NCI-H2107 (cell line): ENCODE measurements at places on chromosomes 7 and 10.

DNA sequence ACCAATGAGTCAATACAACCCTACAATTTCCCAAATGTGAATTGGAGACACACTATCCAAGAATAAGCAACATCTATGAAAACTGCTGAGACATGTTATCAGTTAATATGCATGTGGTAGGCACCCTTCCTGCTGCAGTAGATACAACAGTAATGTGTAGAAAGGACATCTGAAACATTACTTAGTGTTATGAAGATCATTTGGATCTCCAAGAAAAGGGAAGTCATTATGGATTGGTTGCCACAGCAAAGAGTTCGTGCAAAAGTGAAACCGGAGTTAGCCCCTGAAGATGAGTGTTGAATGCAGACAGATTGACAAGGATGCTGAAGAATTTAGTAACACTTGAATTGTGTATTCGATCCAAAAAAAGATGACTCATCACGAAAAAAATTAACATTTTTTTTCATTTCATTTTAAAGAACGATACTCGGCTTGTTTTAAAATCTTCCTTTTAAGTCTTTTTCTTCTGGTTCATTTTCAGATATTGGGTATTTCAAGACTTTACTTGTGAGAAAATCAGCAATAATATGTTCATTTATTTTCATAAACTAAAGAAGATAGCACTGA is 322.4 kb upstream of the KLF6 start:
- DNase-seq, result no peak

- DNase-seq, result no peak
These were observed 42.0 kb downstream of the VWA2 start for GRCh38 chr10:114281006-114281405.

DNA sequence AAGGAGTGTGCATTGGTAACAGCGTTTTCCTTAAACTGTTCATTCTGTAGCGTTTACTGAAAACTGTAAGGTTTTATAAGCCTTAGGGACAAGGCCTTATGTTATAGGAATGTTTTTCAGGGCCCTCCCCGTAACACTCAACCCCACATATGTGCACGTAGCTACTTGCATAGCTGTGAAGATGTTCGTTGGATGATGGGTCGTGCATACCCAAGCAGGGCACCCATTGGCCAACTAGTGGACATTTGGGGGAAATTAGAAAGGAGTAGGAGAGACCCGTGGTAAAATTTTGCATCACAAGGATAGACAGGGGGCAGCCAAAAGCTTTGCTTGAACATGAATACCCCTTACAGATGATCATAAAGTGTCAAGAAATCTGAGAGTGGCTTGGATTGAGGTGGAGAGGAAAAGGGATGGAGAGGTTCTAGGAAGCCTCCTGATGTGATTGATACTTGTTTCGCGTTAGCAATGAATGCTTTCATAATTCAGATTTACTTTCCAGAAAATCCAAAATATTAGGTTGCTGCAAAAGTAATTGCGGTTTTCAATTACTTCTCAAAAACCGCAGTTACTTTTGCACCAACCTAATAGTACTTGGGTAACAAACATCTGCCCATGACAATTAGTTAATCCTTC is 878 bp downstream of the SEC61A2 start:
- no peak for DNase-seq

DNA sequence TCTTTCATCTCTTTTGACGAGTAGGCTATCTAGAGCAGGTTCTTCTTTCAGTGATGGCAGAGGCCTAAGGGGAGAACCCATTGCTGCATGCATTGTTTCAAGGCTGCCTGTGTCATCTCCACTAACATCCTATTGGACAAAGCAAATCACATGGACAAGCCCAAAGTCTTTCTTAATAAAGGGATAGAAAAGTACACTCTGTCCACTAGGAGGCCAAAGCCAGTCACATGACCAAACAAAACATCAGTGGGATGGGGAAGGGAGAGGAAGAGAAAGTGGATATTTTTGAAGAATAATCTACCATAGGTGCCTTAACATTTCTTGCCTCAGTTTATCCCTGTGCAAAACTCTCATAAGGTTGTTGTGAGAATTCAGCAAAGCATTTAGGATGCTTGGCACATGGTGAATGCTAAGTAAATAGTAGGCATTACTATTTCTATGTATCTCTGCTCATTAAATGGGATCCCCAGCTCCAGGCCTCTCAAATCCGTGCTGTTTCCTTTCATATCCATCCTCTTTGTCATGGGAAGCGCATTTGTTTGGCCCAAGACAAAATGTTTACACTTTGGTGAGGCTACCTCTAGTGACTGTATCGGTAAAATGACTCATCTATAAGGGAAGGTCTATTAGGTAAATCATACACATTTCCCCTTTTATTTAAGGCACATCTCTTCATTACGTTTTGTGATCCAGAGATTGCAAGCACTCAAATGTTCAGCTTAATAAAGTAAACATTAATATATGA is 16.7 kb upstream of the CADPS2 start:
- DNase-seq, result no peak

DNA sequence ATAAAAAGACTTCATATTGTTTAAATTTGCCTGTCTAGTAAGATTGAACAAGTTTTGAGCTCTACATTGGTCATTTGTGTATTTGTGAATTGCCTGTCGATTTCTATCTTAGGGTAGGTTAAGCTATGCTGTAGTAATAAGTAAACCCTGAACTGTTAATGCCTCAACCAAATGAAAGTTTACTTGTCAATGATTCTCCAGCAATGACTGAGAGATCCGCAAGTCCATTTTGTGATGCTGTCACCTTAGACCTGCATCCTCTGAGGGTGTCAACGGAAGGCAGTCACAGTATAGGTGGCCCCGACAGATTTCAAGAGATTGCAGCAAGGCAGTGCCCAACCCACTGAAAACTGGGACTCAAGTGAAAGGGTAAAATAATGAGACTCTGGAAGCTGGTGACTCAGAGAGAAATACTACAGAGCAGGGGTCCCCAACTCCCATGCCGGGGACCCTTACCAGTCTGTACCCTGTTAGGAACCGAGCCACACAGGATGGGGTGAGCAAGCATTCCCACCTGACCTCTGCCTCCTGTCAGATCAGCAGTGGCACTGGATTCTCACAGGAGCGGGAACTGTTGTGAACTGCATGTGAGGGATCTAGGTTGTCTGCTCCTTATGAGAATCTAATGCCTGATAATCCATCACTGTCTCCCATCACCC is 10.8 kb upstream of the PHYH start:
- no peak for DNase-seq

DNA sequence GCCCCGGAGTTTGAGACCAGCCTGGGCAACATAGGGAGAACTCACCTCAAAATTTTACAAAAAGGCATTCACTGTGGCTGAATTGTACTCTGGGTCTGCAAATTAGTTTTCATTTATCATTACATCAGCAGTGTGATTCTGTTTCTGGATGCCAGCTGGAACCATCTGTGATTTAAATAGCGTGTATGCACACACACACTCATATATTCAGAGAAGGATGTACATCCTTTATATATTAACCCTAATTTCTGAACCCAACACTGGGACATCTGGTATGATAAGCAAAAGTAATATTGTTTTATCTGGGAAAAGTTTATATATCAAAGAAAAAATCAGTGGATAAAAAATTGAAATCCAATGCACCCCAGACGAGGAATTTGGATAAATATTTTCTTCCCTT is 33.8 kb upstream of the LYZL1 start:
- no peak for DNase-seq

- no peak for DNase-seq
These were observed 225.5 kb downstream of the DOCK4 start for GRCh38 chr7:111980725-111981124.

DNA sequence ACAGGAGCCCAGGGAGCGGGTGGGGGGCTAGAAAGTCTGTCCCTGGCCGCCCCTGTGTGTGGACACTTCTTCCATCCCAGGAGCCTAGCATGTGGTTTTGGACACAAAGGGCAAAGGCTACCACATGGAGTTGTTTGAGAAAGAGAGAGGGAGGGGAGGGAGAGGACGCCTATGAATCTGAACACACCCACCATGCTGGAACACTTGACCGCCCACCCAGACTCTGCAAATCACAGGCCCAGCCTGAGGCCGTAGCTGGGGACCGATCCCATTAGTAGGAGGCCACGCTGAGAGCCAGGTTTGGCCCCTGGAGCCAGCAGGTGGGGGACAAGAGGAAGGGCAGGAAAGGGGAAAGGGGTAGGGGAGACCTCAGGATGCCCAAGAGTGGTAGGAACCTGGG is 39.6 kb downstream of the ADAMTS14 start:
- no peak for DNase-seq

DNA sequence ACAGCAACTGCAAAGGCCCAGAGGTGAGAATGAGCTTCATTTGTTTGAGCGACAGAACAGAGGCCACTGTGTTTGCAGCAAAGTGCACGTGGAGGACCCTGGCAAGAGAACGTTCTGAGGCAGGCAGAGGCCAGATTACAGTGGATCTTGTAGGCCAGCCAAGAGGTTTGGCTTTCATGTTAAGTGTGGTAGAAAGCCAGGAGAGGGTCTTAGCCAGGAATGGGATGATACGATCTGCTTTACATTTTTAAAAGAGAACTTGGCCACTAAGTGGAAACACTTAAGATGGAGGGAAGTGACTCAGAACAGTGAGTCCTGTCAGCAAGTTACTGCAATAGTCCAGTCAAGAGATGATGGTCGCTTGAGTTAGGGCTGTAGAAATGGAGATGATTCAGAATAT is 4.6 kb downstream of the CCDC136 start:
- no peak for DNase-seq

GRCh38 chr10:16689227-16689626 is 128.0 kb downstream of the RSU1 start:
- no peak for DNase-seq

DNA sequence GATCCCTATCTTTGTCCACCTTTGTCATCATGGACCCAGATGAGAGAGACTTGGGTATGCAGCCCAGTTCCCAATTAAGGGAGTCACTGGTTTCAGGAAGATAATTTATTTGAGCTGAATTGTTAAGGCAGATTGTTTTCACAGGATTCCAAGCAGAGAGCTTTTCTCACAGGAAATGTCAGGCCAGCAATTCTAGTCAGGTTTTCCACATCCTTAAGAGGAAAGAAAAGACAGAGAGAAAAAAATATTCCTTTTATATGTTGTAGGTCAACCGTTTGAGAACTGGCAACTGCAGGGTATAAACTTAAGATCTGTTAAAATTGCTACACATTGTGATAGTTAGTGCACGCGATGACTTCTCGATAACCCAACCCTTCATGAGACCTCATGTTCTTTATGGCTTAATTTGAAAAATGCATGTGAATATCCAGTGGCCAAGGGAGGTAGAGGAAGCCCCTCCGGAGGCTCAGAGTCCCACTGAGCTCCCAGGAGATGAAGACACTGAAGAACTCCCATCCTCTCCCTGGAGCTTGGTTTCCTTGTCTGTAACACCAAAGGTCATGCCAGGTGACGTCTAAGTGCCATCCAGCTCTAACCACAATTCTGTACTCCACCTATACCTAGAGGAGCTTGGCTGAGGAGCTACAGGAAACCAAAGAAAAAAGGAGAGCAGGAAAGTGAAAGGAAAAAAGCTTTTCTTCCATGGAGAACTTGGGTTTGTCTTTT is 45.6 kb downstream of the MINDY4 start:
- DNase-seq, result no peak

DNA sequence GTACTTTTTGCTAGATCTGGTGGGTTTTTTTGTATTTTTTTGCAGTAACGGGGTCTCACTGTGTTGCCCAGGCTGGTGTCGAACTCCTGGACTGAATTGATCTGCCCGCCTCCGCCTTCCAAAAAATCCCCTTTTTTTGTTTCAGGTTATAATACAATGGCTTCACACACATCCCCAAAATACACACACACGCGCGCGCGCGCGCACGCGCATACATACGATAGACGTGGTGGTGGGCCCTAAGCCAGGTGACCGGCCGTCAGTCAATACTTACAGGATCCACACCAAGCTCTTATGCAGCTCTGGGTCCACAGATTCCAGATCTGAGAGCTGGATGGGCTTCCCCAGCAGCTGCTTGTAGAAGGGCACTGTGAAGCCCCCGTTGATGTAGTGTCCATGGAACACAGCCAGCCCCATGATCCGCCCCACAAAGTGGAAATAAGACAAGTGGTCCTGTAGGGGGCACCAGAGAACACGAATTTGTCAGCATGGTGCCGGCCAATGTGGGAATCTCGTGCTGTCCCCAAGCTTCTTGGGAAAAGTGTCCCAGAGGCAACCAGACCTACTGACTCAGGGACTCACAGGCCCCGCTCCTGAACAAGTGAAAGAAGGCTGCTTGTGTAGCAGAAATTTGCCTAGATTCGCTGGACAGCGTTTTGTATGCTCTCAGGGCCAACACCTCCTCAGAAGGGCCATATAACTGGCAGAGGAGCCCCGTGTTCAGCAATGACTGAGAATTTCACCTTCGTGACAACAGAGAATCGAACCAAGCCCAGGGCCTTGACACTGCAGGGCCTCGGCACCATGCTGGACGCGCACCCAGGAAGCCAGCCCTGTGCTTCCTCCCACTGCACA is 103.6 kb downstream of the SMURF1 start:
- peak; percentile 82 for DNase-seq

GRCh38 chr7:129343099-129343700 is 91.0 kb upstream of the STRIP2 start:
- DNase-seq, result peak; percentile 15

DNA sequence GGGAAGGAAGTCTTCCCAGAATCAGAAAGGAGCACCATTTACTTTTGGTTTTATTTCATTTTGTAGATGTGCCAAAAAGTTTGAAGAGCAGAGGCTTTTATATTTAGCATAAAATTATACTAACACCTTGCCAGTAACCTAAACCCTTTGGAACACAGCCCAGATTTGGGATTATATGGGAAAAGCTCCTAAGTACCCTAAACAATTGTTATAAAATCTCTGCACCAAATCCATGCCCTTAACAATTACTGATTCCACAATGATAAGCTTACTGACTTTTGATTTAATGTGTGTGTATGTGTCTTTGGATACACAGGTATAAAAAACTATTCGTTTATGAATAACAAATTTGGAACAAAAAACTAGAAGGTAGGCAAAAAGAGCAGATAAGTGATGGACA is 39.0 kb upstream of the TMEM229A start:
- no peak for DNase-seq

GRCh38 chr7:95867309-95867708 is 95.0 kb downstream of the DYNC1I1 start:
- DNase-seq, result peak; percentile 86

DNA sequence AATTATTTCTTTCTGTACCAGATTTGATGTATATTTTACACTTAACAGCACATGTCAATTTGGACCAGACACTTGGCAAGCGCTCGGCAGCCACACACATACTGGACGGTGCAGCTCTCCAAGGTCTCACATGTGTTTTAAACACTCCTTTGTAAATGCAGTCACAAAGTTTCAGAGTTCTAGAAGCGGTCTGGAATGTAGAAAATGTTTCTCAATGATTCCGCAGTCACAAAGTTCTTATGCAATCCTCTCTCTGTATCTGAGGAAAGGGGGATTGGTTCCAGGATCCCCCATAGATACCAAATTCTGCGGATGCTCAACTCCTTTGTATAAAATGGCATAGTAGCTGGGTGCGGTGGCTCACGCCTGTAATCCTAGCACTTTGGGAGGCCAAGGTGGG is 253.0 kb upstream of the GRB10 start:
- no peak for DNase-seq

- DNase-seq, result no peak
These were observed 39.5 kb upstream of the PRKG1 start for GRCh38 chr10:51034769-51035168.

GRCh38 chr7:100630066-100630465 is 11.3 kb downstream of the TFR2 start:
- no peak for DNase-seq

- no peak for DNase-seq
These were observed 84.5 kb upstream of the SMNDC1 start for GRCh38 chr10:110389255-110389654.

- no peak for DNase-seq
These were observed 586.6 kb downstream of the GALNT17 start for GRCh38 chr7:71718563-71718962.

- DNase-seq, result no peak
These were observed 27.3 kb downstream of the ZNF783 start for GRCh38 chr7:149289262-149289661.

GRCh38 chr10:119509909-119510451 is 32.5 kb downstream of the RGS10 start:
- no peak for DNase-seq
